ENCODE measurements at places on chromosomes 4 and X.

GRCh38 chr4:148299337-148299736, 142.9 kb downstream of the NR3C2 start:
- DNase-seq, result no peak

- DNase-seq, result no peak
These were observed 147.0 kb upstream of the NR3C2 start for GRCh38 chr4:148589182-148589581.

- no peak for DNase-seq
These were observed at the start of gene RTL3 for GRCh38 chrX:78658845-78659744. Gene RTL3 (minus strand): TSS chrX:78659328. CDS start chrX:78658420, 908 bp downstream.

- no peak for DNase-seq
These were observed 6.9 kb upstream of the ADRA2C start for GRCh38 chr4:3759236-3759635.

DNA sequence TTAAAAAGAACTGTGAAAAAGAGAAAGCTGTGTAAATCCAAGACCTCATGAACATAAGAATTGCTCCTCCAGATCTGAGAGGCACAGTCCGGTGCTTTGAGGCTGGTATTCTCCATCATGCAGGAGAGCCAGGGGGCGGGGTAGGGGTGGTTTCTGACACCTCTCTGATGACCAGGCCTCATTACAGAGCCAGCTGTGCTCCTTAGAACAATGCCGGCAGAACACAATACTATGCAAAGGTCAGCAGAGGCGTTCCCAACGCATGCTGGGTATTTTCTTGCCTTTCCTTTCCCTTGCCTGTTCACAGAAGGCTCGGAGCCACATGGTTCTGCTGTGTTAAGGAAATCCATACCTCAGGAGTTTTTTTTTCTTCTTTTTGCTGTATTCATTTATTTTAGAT, 91.2 kb upstream of the SOD3 start:
- no peak for DNase-seq

GRCh38 chr4:147122685-147123084, 177.0 kb upstream of the TTC29 start:
- DNase-seq, result no peak

Measured in activated naive CD8-positive, alpha-beta T cell treated with anti-CD3 and anti-CD28 coated beads, Interleukin-2, amount 50 U/mL, for 24 hours (primary cell).